ENCODE measurements at places on chromosomes 3 and 15. TPM values are rescaled to one million over a fixed set of nuclear protein-coding genes. Genes with fewer than 3 reads are reported as not detected.

The SLC6A11 gene
- total RNA-seq, result under 0.01 TPM

The IL5RA gene
- 0.04 TPM for total RNA-seq

The GOLGA8G gene
- not detected for total RNA-seq

The ARRDC4 gene
- 19.2 TPM for total RNA-seq

The SERINC4 gene
- total RNA-seq, result 0.18 TPM

The PLA2G4D gene
- total RNA-seq, result not detected

The MORC1 gene
- not detected for total RNA-seq

GRCh38 chr15:78130466-78131294, 565 bp downstream of the CIB2 start:
- no peaks in the 10 kb centered on the region for H3K36me3 ChIP-seq
- no peak for DNase-seq
- no peaks in the 10 kb centered on the region for H3K27me3 ChIP-seq
- peak overlapping the region; percentile 42 for H3K27ac ChIP-seq
- peaks cover 24% of the 10 kb centered on the region for H3K4me1 ChIP-seq
- peak overlapping the region; percentile 15 for H3K4me3 ChIP-seq

GRCh38 chr3:63936925-63937324, 24.7 kb upstream of the SCAANT1 start:
- no peaks in the 10 kb centered on the region for H3K27me3 ChIP-seq
- H3K36me3 ChIP-seq, result peaks cover 7% of the 10 kb centered on the region
- H3K27ac ChIP-seq, result no peak overlapping the region
- DNase-seq, result no peak
- no peak overlapping the region for H3K4me3 ChIP-seq
- no peaks in the 10 kb centered on the region for H3K4me1 ChIP-seq

DNA sequence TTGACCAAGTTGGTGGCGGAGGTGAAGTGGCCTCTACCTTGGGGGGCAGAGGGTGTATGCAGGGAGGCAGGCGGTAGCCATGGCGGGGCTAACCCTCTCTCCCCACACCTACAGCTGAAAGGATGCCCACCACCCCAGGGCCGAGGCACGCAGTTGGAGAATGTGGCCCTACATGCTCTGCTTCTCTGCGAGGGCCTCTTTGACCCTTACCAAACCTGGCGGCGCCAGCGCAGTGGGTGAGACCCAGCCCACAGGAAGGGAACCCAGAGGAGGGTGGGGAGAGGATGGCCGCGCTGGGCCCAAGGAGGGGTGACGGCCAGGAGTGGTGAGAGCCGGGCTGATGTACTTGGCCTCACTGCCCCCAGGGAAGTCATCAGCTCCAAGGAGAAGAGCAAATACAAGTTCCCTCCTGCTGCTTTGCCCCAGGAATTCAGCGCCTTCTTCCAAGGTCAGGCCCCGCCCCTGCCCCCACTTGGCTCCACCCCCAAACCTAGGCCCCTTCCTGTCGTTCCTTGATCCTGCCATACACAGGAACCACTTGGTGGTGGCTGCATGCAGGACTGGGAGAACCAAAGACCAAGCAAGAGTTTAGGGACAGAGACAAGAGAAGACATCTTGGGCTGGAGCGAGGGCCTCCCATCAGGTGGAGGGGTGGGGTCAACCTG, 9.8 kb downstream of the NBEAL2 start:
- H3K4me3 ChIP-seq, result no peak overlapping the region
- no peak overlapping the region for H3K27ac ChIP-seq
- peaks cover 9% of the 10 kb centered on the region for H3K4me1 ChIP-seq
- no peak for DNase-seq
- H3K36me3 ChIP-seq, result peaks cover 4% of the 10 kb centered on the region

DNA sequence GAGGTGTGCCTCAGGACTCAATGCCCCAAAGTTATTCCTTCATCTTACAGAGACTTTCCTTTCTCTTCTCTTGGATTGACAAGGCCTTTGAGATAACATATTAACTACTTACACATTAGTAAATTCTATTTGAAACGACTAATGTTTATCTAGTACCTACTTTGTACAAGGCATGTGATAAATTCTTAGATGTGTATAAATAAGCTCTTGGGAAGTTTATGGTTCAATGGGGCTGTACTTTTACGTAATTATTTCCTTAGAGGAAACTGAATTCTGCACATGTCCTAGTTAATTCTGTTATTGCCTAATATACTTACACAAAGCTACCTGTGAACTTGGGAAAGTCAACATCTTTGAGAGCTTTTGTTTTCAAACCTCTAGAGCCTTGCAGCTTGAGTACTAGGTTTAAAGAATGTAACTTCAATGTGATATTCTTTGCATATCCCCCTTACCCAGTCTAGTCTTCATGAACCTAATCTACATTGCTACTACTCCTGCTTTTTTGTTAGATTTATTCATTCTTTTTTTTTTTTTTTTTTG, 58.5 kb upstream of the RAP2B start:
- H3K36me3 ChIP-seq, result no peaks in the 10 kb centered on the region
- no peaks in the 10 kb centered on the region for H3K27me3 ChIP-seq
- no peak for DNase-seq
- no peak overlapping the region for H3K27ac ChIP-seq
- H3K4me3 ChIP-seq, result no peak overlapping the region

DNA sequence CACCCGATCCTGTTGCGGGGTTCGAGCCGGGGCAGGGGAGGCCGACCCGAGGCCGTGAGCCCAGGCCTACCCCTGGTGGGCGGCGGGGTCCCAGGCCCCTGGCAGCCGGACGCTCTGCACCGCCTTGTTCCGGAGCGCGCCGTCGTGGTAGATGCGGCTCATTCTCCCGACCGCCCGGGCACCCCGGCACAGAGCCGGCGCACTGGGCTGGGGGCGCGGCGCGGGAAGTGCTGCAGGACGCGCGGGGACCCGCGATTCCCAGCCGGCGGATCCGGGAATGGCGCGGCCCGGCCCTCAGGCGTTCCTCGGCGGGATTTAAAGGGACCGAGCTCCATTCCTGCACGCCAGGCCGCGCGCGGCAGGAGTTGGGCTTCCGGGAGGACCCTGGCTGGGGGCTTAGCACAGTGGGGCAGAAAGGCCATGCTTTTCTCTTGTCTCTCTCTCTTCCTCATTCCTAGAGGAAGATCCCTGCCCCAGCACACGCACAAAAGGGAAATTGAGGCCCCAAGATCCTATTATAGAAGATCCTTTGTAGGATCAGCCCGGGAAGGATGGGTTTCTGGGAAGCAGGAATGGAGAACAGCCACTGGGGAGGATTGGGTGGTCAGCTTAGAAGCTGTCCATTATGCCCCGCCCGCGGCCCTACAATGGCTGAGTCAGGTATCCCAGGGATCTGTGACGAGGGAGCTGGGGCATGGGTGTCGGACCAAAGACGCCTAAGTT, at the start of gene ARPIN:
ARPIN (minus strand) TSS at position 279 of the 723 bp plus-strand sequence; CDS start at position 162, 117 bp downstream.
- peak; percentile 83 for DNase-seq
- peak within 1 kb of the TSS; percentile 89 for H3K27ac ChIP-seq
- peak within 1 kb of the TSS; percentile 66 for H3K4me3 ChIP-seq
- peaks cover 23% of the 10 kb centered on the region for H3K36me3 ChIP-seq
- H3K4me1 ChIP-seq, result peaks cover 17% of the 10 kb centered on the region

- H3K27ac ChIP-seq, result no peak overlapping the region
- H3K4me3 ChIP-seq, result no peak overlapping the region
- DNase-seq, result no peak
Observed at GRCh38 chr3:172581757-172582166, 58.5 kb upstream of the TNFSF10 start.

GRCh38 chr15:34055868-34056595, 17.0 kb upstream of the AVEN start:
- H3K4me3 ChIP-seq, result no peak overlapping the region
- no peaks in the 10 kb centered on the region for H3K27me3 ChIP-seq
- H3K36me3 ChIP-seq, result no peaks in the 10 kb centered on the region
- H3K27ac ChIP-seq, result no peak overlapping the region
- DNase-seq, result peak; percentile 15
- H3K4me1 ChIP-seq, result no peaks in the 10 kb centered on the region

GRCh38 chr3:122754929-122755328, 38.7 kb downstream of the HSPBAP1 start:
- peaks cover 10% of the 10 kb centered on the region for H3K36me3 ChIP-seq
- no peak overlapping the region for H3K27ac ChIP-seq
- H3K27me3 ChIP-seq, result no peaks in the 10 kb centered on the region
- H3K4me3 ChIP-seq, result no peak overlapping the region
- DNase-seq, result peak; percentile 17
- no peaks in the 10 kb centered on the region for H3K4me1 ChIP-seq

DNA sequence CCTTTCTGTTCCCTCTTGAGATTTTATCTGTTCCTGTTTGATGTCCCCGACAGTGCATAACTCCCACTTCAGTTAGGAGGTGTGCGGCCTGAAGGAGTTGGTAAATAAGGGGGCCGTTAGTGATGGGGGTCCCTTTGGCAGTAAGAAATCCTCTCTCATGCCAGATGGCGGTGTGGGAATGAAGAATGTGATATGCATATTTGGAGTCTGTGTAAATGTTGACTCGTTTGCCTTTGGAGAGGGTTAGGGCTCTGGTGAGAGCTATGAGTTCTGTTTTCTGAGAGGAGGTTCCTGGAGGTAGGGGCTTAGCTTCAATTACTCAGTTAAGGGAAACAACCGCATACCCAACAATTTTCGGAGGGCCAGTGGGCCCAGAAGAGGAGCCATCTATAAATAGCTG, 38.8 kb upstream of the RNF7 start:
- H3K27ac ChIP-seq, result no peak overlapping the region
- no peaks in the 10 kb centered on the region for H3K36me3 ChIP-seq
- H3K4me1 ChIP-seq, result no peaks in the 10 kb centered on the region
- H3K27me3 ChIP-seq, result peaks cover 6% of the 10 kb centered on the region
- no peak overlapping the region for H3K4me3 ChIP-seq

DNA sequence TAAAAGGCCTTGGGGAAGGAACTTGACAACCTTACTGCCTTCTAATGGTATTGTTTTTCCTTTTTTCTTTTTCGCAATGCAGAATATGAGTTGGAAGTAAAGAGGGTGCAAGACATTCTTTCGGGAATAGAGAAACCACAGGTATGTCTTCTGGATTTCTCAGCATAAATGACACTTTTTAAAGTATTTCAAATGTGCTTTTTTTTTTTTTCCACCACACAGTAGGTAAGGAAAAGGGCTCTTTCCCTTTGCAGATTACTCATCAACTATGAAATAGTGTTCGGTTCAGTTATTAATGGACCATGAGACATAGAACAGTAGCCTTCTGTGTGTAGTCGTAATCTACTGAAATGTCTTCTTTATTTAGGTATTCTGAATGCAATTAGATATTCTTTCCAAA, 162.4 kb downstream of the GHSR start:
- DNase-seq, result no peak
- H3K27me3 ChIP-seq, result no peaks in the 10 kb centered on the region
- H3K36me3 ChIP-seq, result peaks cover 44% of the 10 kb centered on the region
- no peak overlapping the region for H3K27ac ChIP-seq
- peaks cover 6% of the 10 kb centered on the region for H3K4me1 ChIP-seq
- no peak overlapping the region for H3K4me3 ChIP-seq

GRCh38 chr3:38115645-38116427, 21.1 kb downstream of the ACAA1 start:
- DNase-seq, result no peak
- H3K4me3 ChIP-seq, result no peak overlapping the region
- H3K36me3 ChIP-seq, result peaks cover 13% of the 10 kb centered on the region
- peaks cover 2% of the 10 kb centered on the region for H3K27me3 ChIP-seq
- H3K4me1 ChIP-seq, result peaks cover 9% of the 10 kb centered on the region
- no peak overlapping the region for H3K27ac ChIP-seq

DNA sequence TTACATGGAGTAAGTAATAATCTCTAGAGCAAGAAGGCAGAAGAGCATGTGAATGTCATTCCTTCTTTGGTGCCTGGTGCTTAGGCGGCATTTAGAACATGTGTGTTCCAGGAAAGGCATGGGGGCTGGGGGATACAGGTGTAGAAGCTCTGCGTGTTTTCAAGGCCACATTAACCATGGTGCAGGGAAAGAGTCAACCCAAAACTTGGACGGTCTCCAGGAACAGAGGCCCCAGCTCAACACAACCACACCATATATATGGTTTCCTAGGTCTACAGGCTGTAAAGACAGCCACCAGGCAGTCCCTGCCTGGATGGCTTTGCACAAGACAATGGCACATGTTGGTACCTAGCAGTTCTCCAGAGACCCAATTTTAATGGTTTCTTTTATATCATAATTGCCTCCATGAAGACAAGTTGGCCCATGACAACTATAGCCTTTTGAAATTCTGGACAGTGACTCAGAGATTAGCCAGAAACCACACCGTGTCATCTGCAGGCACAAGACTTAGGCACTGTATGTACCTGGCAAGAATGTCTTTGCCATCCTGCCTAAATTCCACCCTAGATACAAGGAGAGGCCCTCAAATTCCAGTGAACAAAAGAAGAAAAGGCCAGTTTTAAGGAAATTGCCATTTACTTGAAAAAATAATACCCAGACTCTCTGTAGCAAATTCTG, 25.0 kb upstream of the DGKG start:
- no peak overlapping the region for H3K4me3 ChIP-seq
- H3K27ac ChIP-seq, result no peak overlapping the region
- DNase-seq, result no peak
- H3K4me1 ChIP-seq, result no peaks in the 10 kb centered on the region
- no peaks in the 10 kb centered on the region for H3K27me3 ChIP-seq
- H3K36me3 ChIP-seq, result no peaks in the 10 kb centered on the region

DNA sequence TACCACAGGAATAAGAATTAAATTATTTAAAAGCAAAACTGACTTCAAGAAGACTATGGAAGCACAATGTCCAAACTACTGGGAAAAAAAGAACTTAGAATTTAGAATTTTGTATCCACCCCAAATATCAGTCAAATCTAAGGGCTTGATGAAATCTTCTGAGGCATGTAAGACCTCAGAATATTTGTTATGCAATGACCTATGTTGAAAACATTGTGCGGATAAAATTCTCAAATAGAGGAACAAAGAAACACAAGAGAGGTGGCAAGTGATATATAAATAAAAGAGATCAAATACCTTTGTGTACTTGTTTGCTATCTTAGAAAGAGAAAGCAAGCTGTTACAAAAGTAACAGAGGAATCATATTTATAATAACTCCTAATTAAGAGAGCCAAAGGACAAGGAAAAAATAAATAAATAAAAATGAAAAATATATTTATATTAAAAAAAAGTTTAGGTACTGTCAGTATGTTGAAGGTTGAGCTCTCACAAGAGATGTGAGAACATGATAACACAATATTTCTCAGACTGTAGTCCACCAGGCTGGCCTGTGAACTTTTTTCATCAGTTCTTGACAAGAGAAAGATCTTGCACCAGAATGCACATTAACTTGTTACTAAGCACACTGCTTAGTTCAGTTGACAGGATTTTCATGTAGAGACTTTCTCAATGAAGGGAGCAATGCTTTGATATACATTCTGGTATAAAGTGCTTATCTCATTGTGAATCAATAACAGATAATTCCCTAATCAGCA, 50.0 kb downstream of the CPA3 start:
- no peak overlapping the region for H3K27ac ChIP-seq
- H3K27me3 ChIP-seq, result no peaks in the 10 kb centered on the region
- H3K4me1 ChIP-seq, result no peaks in the 10 kb centered on the region
- H3K36me3 ChIP-seq, result no peaks in the 10 kb centered on the region

DNA sequence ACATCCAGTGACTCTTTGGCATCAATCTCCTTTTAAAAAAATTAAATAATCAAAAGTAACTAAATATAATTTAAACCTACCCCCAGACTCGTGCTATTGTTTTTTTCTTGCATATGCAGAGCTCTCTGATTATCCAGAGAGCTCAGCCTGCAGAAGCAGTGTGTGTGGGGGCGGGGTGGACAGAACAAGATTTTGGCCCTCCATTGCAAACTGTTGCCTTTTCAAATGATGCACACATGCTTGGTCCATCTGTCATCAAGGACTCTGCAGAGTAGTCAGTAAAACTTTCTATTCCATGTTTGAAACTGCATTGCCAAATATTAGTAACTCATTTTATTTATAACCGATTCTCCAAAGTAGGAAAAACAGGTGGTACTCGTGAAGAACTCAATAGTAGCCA, 28.6 kb upstream of the STXBP5L start:
- H3K4me3 ChIP-seq, result no peak overlapping the region
- H3K36me3 ChIP-seq, result no peaks in the 10 kb centered on the region
- H3K27me3 ChIP-seq, result no peaks in the 10 kb centered on the region
- no peak for DNase-seq

GRCh38 chr3:111979434-111980038, 710 bp downstream of the ABHD10 start:
- H3K27ac ChIP-seq, result peak overlapping the region; percentile 82
- H3K36me3 ChIP-seq, result no peaks in the 10 kb centered on the region
- no peaks in the 10 kb centered on the region for H3K27me3 ChIP-seq
- H3K4me3 ChIP-seq, result peak overlapping the region; percentile 75

All from muscle of leg (tissue), 16 donors.